Gastroesophageal sphincter (tissue), 4 donors: ENCODE measurements at places on chromosomes 12 and 14. TPM values are rescaled to one million over a fixed set of nuclear protein-coding genes. Genes with fewer than 3 reads are reported as not detected.

Gene HRK
- total RNA-seq = 0.08 TPM

Gene TMPRSS12
- total RNA-seq = not detected

Gene COCH
- total RNA-seq = 0.16 TPM

DNA sequence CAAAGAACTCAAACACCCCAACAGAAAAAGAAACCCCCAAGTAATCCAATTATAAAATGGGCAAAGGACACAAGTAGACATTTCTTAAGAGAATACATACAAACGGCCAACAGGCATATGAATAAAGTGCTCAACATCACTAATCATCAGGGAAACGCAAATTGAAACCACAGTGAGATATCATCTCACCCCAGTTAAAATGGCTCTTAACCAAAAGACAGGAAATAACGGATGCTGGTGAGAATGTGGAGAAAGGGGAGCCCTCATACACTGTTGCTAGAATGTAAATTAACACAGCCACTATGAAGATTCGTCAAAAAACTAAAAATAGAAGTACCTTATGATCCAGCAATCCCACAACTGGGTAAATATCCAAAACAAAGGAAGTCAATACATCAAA is 52.4 kb downstream of the CLMN start:
- no peak for ATAC-seq

DNA sequence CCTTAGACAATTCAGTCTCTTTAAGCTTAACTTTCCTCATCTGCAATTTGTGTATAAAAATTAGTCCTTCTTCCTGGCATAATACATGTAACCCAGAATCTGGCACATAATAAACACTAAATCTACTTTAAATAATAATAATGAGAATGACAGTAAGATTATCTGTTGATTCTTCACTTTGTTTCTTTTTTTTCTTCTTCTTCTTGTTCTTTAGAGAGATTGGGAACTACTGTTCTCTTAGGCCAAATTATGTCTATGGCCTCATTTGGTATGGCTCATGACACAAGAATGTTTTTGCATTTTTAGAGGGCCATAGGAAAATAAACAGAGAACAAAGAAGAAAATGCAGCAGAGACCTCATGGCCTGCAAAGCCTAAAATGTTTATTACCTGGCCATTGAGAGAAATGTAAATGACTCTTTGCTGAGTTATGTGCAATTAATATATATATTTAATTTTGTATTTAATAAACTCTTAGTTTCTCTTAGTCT is 275.8 kb downstream of the SLC6A15 start:
- no peak for ATAC-seq

- no peak for ATAC-seq
Measured at GRCh38 chr12:71474791-71475190, 35.2 kb downstream of the LGR5 start.

DNA sequence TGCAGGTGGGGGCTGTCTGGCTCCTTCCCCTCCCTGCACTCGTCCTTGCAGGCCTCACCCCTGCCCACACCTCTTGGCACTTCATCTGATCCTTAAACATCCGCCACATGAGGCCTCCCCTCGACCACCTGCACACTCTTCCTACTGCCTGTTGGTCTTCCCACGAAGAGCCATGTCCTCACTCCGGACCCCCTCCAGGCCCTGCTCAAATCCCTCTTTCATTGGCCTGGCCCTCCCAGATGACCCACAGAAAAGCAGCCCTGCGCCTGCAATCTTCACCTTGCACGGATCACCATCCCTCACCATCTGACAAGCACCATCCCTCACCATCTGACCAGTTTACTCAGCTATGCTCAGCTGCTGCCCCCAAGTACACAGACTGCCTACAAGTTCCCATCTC is 193.6 kb downstream of the BCL11B start:
- no peak for ATAC-seq

DNA sequence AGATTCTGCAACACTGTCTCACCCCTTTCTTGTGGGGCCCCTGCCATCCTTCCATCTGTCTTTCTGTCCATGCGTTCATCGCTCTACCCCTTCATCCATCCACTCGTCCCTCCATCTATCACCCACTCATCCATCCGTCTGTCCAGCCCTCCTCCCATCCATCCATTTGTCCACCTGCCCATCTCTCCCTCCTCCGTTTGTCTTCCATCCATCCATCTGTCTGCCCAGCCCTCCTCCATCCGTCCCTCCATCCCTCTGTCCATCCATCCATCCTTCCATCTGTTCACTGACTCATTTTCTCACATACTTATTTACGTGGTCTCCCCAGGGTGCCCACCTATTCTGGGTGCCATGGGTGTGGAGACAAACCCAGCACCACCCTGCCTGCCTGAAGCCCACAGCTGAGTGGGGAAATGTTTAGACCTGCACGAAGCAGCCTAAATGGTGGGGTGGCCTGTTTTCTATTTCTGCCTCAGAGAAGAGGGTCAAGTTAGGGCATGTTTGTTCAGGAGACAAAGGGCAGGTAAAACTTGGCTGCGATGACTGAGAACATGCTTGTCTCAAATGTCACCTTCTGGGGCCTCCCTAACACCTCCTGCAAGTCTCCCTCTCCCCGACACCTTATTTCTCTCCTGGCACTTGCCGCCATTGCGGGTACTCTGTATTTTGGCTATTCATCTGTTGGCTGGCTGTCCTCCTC is 2.8 kb upstream of the SLC25A47 start:
- ATAC-seq = no peak
